Stimulated activated CD4-positive, alpha-beta T cell treated with anti-CD3 and anti-CD28 coated beads, Interleukin-4, amount 100 ng/mL, for 4 hours (primary cell): ENCODE measurements at places on chromosomes 3 and 15.

GRCh38 chr15:31235311-31236183 lies 91.1 kb upstream of the KLF13 start:
- no peak for DNase-seq

DNA sequence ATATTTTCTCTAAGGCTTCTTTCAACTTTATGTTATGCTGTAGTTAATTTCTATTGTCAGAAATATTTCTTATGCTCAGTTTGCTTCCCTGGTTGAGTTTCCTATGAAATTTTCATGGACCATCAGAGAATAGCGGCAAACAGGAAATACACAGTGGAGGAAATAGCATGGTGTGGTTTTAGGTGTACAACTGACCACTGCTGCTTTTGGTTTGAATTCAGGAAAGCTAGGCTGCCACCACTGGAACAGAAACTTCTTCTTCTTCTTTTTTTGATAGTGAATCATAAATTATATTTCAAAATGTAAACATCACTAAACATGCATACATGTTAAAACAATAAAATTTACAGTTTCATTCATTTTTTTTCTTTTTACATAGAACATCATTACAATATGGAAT lies 316.6 kb upstream of the TGFBR2 start:
- DNase-seq: no peak

DNA sequence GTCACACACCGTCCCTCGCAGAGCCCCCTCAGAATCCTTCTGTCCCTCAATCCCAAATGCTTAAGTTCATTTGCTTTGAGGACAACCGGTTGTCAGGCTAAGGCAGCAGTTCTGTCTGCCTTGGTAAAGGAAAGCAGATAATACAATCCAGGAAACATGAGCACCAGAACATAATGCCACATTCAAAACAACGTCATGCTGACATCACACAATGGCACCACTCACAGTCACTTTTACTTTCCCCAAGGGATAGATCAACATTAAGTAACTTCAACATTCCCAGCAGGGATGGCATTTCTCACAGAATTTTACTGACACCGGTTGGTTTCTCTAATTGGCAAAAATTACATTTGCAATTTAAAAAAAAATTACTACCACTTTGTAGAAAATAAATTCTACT lies 74.6 kb upstream of the PSMD6 start:
- DNase-seq: no peak

DNA sequence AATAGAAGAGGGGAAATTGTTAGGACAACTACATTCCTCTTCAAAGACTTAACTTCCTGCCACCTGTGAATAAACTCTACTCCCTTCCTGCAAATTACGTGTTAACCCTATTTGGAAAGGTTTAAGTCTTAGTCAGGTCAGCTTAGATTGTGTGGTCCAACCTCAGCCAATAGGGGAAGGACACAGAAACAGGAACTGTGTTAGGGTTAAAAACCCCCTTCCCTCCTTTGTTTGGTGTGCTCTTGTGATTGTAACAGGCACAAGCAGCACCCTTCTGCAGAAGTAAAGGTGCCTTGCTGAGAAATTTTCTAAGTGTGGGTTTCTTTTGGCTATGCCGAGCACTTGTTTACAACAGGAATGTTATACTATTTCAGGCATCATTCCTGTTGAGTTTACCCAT lies 45.0 kb upstream of the FSTL1 start:
- no peak for DNase-seq

GRCh38 chr3:120506828-120507774 lies 56.3 kb upstream of the FSTL1 start:
- no peak for DNase-seq

DNA sequence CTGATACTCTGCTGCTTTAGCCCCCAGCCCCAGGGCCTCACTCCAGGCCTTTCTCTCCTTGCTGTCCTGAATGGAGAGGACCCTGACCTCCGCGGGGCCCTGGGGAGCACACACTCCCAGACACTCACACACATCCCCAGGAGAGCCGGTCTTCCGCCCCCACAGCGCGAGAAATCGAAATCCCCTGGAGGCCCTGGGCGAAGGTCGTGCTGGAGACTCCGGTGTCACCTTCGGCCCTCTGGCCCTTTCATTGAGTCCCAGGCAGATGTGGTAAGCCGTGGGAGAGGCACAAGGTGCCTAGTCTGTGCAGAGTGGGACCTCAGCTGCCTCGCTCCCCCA lies 848 bp upstream of the GOLGA8B start:
- no peak for DNase-seq

DNA sequence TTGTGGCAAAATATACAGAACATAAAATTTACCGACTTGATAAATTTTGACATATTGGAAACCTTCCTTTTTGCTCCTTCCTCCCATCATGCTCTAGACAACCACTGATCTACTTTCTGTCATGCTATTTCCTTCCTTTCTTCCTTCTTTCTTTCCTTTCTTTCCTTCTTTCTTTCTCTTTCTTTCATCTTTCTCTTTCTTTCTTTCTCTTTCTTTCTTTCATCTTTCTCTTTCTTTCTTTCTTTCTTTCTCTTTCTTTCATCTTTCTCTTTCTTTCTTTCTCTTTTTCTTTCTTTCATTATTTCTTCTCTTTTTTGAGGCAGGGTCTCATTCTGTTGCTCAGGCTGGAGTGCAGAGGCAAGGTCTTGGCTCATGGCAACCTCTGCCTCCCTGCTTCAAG lies 8.9 kb upstream of the TMEM45A start:
- DNase-seq: no peak

DNA sequence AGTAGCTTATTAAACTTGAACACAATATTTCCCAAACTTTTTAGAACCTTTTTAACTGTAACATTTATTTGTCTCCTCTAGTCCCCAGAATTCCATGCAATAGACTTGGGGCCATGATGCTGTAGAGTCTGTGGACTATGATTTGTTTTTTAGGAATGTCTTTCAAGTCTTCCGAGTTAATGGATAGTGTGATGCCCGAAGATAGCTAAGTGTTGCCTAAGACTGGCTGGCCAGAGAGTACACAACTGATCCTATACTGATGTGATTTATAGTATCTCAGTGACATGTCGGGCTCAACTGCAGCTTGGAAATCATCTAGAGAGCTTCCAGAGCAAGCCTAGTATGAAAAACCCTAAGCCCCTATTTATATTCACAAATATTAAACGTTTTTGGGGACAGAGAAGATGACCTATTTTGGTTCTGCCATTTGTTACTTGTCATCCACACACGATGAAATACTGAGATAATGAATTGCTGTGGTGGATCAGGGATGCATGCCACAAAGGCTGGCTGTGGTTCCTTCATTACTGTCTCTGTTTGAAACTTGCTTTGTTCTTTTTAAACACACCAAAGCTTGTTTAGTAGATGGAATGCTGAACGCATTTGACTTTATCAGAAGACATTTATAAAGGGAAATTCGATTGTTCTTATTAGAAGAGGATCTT lies 507.4 kb downstream of the TAFA4 start:
- DNase-seq: no peak

GRCh38 chr3:119769394-119770149 lies 12.3 kb upstream of the NR1I2 start:
- DNase-seq: no peak

GRCh38 chr3:180911876-180912303 lies 580 bp upstream of the FXR1 start:
- no peak for DNase-seq

DNA sequence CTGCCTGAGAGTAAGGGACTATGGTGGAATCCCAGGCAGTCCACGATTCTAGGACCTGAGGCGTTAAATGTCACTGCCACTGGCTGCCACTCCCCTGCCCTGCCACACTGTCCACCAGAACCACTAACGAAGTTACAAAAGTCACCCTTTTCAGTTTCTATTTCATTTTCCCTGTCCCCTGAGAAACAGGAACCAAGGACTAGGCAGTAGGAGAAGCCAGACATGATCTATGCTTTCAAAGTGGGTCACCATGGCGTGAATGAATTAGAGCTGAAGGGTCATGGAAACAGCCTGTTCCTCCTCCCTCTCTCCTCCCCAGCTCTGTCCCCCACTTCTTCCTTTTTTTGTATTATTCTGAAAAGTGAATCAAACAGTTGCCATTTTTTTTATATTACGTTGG lies 9.1 kb upstream of the ADPRH start:
- DNase-seq: no peak

- DNase-seq: peak; percentile 36
These were observed 56.3 kb downstream of the APBA2 start for GRCh38 chr15:28942046-28942445.

DNA sequence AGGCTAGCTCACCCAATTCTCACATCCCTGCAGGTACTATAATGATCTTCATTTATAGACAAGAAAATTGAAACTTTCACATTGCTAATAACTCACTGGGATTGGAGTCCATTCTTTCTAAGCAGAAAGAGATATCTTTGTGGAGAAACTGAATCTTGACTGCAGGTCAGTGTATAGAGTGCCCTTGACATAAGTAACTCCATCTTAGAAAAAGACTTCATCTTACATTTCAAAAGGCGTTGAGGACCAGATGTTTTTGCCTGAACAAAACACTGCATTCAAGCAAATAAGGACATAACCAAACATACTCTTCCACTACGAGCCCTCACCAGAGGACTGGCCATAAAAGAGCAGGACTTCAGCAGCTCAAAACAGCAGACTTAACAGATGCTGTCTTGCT lies 6.8 kb upstream of the CCR3 start:
- no peak for DNase-seq

- DNase-seq: no peak
These were observed 10.2 kb downstream of the TADA3 start for GRCh38 chr3:9781978-9782603.

GRCh38 chr3:102189541-102189940 lies 245.3 kb upstream of the ZPLD1 start:
- no peak for DNase-seq

DNA sequence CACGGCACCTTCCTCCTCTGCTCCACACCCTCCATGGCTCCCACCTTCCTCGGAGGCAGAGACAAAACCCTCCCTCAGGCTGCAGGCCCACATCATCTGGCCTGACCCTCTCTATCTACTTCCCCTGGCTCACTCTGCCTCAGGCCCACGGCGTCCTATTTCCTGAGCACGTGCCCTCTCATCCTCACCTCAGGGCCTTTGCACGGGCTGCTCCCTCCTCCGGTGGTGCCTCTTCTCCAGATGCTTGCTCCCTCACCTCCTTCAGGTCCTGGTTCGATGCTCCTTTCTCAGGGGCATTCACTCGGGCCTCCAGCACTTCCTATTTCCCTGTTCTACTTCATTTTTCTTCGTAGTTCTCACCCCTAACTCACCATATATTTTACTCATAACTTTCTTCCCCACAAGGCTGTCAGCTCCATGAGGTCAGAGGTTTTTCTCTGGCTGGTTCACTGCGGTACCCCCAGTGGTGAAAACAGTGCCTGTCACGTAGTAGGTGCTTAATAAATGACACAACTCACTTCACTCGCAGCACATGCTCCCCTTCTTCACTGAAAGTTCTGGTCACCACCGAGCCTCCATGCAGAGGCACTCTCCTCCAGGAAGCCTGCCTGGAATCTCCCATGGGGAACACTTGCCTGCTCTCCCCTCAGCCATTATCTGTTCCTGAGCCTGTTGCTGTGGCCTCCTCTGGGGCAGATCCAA lies 130.7 kb downstream of the WNT7A start:
- DNase-seq: no peak

GRCh38 chr3:69087030-69087791 lies 2.5 kb downstream of the ARL6IP5 start:
- no peak for DNase-seq

- DNase-seq: no peak
These were observed 20.4 kb downstream of the TMOD2 start for GRCh38 chr15:51771773-51772172.

DNA sequence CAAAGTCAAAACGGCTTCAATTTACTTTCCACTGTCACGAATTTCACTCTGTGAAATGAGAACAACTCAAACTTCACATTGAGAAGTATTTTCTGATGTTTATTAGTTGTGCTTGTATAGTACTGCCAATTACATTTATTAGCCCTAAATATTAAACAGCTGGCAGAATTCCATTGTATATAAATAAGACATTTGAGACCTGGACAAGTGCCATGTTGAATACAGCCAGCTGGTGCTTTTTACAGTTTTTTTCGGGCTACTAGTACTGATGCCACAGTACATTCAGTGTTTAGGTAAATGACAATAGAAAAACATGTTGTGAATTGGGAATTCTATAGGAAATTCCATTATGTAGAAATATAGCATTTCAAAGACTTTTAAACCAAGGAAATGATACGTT lies 79.0 kb downstream of the EPHA3 start:
- no peak for DNase-seq

DNA sequence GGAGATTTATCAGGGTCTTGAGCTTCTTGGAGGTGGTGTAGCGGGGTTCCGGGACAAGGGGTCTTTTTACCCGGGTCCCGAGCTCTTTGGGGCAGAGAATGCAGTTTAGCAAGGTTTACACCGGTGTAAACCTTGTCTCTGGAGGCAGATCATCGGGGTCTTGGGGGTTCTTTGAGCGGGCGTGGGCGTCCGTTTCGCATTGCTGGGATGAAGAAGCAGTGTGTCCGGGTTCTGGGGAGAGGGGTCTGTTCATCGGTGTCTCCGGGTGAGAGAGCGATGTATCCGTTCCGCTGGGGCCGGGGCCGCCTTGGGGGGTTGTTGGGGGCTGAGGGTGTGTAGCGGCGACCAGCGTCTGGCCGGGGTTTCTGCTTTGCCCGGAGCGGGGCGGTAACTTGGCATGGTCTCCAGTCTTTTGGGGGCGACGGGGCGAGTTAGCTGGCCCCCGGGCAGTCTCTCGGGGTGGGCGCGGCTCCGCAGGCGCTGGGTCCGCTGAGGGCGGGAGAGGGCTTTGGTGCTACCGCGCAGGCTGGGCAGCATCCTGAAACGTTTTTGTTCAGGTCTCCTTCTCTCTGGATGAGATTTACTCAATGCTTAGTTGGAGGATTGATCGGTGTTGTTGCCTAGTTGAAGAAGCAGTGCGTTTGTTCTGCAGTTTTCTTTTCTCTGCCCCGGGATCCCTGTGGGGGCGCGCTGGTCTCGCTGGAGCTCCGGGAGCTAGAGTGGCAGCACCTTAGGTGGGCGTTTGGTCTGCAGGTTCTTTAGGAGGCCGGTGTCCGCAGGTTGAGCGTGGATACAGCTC lies 843 bp downstream of the GLCE start:
- DNase-seq: peak; percentile 18

DNA sequence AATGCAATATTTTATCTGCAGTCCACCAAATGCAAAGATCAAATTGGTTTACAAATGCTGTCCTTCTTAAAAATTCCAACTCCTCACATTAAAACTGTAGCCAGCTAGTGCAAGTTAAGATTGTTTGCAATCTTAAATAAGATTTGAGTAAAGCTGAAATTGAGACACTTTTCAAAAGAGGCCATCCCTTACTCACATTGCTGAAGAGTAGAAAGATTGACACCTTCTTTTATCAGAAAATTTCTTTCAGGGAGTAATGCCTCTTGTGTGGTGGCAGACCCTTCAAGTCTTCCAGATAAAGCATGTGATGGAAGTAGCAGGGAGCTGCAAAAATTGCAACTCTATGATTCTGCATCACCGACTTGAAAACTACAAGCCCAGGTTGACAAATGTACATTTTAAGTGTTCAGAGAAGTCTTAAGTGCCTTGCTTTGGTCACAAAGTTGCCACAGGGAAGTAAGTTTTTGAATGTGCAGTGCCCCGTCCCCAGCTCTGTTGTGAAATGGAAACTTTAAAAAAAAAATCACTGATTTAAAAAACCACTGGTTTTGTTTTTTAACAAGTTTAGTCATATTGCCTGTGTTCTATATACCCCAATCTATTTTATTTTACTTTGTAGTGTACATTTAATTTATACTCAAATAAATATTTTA lies 12.6 kb downstream of the CD86 start:
- no peak for DNase-seq
